ENCODE measurements at places on chromosomes 11 and 22. TPM values are rescaled to one million over a fixed set of nuclear protein-coding genes. Genes with fewer than 3 reads are reported as not detected.

Gene GGT5
- 10.3 TPM for total RNA-seq

Gene MN1
- 0.45 TPM for total RNA-seq

Gene SHANK2
- total RNA-seq: 1.0 TPM

Gene PTGDR2
- 1.3 TPM for total RNA-seq

Gene FGF3
- total RNA-seq: not detected

Gene DDI1
- not detected for total RNA-seq

Gene APOBEC3G
- 7.2 TPM for total RNA-seq

Gene PATE2
- not detected for total RNA-seq
